ENCODE measurements at places on chromosomes 1 and 21.

DNA sequence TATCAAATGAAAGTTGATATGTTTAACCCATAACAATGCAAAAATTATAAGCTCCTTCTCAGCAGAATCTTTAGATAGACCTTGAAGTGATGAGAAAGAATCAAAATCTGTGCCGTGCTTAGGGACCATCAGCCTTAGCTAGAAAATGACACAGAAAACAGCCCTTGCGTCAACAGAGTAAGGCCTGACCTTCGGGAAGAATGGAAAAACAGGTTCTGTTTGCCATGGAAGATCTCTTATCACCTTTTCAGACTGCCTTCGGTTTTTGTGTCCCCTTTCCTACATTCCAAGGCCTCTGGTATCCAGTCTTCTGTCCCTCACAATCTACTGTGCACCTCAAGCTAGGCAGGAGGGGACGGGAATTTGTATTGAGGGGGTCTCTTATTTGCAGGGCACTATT, 37.6 kb upstream of the DPT start:
- no peak for DNase-seq

DNA sequence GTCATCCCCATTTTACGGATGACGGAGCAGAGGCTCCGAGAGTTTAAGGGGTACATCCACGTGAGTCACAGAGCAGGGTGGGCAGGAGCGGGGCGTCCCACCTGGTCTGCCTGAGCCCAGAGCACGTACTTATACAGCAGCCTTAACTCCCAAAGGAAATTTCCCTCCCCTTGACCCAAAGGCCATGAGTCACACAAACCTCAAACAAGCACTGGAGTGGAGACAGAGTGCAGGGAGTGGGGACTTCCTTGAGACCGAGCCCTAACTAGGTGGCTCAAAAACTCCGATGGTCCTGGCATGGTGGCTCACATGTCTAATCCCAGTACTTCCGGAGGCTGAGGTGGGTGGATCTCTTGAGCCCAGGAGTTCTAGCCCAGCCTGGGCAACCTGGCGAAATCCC, 141.6 kb upstream of the KLHDC7A start:
- no peak for DNase-seq

DNA sequence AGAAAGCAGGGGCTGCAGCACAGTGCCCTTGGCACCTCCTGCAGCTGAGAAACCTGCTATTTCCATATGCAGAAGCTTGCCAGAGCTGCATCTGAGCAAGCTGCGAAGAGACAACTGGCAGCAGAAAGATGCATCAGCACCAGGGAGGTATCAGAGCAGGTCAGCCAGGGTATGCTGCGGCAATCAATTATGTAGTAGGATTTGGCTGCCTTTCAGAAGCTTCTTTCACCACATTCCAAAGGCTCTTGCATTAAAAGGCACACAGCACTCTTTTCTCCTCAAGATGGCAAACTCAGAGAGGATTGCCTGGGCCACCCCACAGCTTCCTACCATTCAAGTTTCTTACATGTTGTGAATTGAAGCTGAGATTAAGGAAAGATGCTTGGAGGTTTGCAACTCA, 47.6 kb upstream of the RAP1A start:
- no peak for DNase-seq

- no peak for DNase-seq
Measured at GRCh38 chr1:18299441-18300338, 181.0 kb upstream of the KLHDC7A start.

DNA sequence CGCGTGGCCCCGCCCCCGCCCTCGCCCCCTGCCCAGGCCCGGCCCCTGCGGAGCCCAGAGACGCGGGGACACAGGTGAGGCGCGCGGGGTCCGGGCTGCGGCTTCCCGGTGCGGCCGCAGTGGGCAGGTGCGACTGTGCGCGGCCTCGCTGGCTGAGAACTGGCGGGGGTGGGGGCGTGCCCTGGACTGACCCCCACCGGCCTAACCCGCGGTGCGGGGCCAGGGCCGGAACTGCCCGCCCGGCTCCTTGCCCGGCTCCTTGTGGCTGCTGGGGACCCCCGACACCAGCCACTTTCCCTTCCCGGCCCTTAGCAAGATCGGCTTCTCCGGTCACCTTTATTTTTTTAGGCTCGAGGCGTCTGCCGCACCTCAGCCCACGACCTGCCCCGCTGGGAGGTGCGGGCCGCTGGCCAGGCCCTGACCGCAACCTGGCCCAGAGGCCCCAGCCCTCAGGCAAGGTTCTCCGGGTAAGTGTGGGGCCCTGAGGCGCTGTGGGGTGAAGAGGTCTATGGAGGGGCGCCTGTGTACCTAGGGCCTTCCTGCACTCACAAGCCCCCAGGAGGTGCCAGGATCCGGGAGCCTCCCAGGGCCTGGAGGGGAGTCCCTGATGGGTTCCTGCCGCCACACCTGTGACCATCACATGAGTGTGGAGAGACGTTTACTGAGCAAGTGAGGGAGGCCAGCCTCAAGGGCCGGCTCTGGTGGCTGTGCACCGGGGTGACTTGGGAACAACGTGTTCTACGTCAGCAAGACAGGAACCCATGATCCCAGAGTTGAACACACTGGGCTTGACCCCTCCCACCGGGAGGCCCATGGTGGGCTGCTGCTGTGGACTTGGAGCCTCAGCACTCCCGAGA, at the start of gene SMIM1:
SMIM1 (plus strand) TSS at position 35 of the 857 bp plus-strand sequence. CDS start 2,625 bp downstream, outside the sequence.
- DNase-seq: no peak

DNA sequence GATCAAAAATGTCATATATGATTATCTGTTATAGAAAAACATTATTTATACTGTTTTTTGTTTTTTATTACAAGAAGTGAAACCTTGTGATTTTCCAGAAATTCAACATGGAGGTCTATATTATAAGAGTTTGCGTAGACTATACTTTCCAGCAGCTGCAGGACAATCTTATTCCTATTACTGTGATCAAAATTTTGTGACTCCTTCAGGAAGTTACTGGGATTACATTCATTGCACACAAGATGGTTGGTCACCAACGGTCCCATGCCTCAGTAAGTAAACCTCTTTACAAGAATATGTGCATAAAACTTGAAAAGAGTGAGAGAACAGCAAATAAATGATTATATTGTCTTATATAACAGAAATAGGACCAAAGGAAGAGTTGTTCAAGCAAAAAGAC, 14.5 kb downstream of the CFHR4 start:
- no peak for DNase-seq

- DNase-seq: no peak
Measured at GRCh38 chr1:229075217-229075616, 195.7 kb upstream of the RAB4A start.

DNA sequence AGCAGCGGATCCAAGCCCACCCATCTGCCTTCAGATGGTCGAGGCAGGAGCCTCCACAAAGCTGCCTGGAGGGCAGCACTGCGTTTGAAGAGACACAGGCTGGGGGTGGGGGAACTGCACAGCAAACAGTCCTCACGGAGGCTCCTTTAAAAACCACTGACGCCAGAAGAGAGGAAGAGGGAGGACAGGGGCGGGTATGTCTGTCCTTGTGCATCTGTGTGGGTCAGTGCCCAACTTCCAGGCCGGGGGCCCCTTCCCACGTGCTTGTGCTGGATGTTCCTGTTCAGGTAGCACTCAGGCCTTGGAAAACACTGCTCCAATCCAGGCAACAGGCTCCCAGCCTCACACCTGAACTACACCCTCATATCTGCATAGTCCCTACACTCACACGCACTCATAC, 7.7 kb downstream of the AHDC1 start:
- DNase-seq: no peak

DNA sequence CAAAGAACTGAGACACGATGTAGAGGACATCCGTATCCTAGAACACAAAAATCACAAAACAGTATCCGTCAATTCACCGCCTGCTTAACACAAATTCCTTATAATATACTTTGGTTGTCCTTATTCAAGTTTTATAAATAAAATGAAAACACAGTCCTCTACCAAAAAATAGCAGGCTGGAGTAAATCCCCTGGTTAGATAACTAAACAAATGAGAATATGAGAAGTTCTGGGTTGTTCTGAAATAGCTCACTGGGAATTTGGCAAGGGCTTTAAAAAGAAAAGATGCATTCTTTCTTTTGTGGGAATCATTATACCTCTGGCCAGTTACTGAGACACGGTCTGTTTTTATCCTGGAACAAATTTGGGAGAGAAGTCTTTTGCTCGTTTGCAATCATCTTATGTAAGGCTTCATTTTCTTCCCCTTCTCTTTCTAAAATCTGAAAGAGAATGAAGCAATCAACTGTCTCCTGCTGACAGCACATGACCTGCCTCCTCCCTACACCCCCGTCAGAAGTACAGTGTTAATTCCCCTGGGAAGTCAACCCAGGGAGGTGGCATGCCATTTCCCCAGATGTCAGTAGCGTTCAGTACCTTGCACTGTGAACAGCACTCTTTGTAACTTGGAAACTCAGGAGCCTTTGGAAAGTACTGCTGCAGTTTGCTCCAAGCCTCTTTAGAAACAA, 37.1 kb upstream of the RAP1GAP start:
- no peak for DNase-seq

- DNase-seq: peak; percentile 58
Measured at GRCh38 chr1:150876119-150876454, 312 bp downstream of the ARNT start.

DNA sequence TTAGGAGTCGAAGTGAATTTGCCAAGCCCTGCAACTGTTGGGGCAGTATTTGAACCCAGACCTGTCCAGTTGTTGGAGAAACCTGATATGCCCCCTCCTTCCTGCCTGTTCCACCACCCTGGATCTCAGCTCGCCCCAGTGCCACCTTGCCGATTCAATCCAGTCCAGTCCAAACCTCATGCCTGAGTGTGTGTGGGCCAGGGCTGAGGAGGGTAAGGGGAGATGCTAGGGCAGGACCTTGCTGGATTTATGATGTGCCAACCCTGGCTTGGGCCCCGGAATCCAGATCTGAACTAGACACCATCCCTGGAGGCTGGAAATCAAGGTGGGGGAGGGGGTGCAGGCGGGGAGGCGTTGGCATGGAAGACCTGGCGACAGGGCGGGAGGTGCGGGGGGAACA, 98.9 kb upstream of the WNT4 start:
- no peak for DNase-seq

DNA sequence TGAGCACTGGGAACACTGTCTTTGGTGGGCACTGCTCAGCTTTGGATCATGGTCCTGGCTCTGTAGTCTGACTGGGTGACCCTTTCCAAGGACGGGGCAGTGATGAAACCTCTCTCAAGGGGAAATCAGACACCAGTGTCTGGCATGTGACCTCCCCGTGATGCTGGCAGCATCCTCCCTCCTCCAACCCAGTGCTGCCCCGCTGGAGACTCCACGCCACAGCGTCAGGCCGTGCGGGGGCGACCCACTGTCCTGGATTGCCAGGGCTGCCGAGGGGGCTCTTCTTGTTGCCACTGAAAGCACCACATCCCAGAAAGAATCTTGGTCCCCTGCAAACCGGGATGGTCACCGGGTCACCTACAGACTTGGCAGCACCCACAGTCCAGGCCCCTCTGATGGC, 146.4 kb upstream of the ARHGEF16 start:
- no peak for DNase-seq

GRCh38 chr1:78303620-78304019, 187.2 kb upstream of the PTGFR start:
- no peak for DNase-seq

DNA sequence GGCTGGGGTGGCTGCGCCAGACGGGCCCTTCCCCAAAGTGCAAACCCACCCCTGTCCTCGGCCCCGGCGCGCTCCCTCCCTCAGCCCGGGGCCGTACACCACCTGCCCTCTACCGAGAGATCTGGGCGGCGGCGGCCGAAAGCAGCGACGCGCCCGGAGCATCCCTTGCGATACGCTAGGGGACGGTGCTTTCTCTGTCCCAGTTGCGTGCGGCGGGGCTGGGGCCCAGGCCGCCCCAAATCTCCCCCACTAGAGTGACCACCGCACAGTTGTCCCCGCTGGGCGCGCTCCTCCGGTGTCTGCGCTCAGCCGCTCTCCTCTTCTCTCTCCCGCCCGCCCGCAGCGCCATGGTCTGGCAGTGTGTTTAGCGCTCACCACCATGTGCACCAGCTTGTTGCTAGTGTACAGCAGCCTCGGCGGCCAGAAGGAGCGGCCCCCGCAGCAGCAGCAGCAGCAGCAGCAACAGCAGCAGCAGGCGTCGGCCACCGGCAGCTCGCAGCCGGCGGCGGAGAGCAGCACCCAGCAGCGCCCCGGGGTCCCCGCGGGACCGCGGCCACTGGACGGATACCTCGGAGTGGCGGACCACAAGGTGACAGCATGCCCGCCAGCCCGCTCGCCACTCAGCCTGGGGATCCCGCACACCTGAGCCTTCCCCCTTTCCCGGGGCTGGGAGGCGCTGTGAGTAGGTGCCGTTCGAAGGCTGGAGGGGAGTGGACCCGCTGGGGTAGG, 1.0 kb downstream of the ST6GALNAC5 start:
- DNase-seq: peak; percentile 22

DNA sequence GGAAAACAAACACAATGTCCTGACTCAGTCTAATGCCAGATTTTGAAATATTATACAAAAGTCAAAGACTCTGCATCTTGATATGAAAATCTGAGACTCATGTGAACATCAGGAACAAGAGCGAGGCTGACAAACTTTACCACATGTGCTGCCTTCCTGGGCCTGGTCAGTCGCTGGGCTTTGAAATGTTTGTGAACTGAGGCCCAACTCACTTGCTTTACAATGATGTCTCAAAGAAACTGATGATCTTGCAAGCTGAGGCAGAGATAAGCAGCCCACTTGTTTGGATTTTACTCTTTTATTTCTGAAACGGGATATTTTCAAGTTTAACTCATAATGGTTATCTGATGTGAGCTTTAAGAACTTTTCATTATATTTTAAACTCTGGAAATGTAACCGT, 2.1 kb downstream of the BCAR3 start:
- DNase-seq: no peak

- DNase-seq: no peak
Measured at GRCh38 chr1:202122639-202123335, at the start of gene GPR37L1. GPR37L1 (plus strand) TSS chr1:202122917; CDS start chr1:202122964, 47 bp downstream.

- no peak for DNase-seq
Measured at GRCh38 chr1:187070076-187070475, 241.3 kb downstream of the PLA2G4A start.

DNA sequence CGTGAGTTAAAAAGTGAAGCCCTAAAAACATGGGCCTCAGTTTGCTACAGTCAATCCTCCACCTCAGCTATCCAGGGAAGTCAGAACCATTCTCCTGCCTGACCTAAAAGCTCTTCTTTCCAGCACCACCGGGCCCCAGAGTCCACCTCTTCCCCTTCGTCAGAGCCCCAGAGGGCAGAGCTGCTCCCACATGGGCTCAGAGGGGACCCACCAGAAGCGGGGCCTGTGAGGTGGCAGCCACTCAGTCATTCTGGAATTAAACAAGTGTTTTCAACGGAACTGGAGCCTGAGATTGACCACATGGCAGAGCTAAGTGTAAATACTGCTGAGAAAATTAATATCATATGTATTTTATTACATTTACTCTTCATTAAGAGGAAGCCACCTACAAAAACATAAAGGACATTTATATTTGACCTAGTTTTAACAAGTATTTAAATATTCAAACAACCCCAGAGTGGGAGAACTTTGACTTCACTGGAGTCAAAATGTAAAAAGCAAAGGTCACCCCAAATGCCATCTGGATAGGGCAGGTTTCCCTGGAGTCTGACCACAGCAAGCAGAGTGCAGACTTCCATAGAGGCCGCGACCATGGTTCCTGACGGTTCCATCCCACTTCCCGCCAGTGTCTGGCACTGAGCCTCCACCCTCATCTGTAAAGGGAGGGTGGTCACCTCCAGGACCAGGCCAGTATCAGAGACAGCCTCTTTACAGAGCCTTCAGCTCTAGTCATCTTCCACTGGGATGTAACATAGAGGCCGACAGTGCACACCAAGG, 1.8 kb downstream of the SUMO3 start:
- DNase-seq: no peak

- no peak for DNase-seq
Measured at GRCh38 chr21:41211060-41211805, 43.3 kb downstream of the BACE2 start.

GRCh38 chr1:39410915-39411436, 80.5 kb upstream of the BMP8A start:
- DNase-seq: no peak

- no peak for DNase-seq
Measured at GRCh38 chr1:236326432-236326831, 44.7 kb upstream of the ERO1B start.
